Amygdala (tissue), 56 donors: ENCODE measurements at places on chromosomes 16 and 17.
A peak's percentile ranks its signal among the peaks of the same experiment; 100 is the strongest.

GRCh38 chr16:56297684-56298083, 106.4 kb downstream of the GNAO1 start:
- DNase-seq, result peak; percentile 40

- DNase-seq, result no peak
Observed at GRCh38 chr16:89168381-89169189, 3.0 kb upstream of the CDH15 start.

DNA sequence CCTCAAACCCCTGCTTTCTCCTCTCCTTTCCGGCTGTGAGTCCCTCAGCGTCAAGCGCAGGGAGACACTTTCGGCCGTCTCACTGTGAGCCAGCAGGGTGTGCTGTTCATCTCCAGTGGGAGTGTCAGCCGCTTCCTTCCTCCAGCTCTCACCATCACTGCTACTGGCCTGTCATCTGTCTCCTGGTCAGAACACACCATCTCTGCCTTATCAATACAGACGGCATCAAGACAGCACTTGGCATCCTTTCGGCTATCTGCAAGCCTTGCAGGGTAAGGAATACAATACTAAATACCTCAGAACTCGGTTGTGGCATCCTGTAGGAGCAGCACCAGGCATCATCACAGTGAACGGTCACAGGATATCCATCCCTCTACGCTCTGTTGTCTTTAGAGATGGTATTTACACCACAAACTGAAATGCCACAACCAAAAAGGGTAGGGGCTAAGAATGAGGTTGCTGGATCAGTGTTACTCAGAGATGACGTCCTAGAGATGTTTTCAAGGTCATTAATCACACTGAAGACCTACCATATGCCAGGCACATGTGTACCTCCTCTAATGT, 20.7 kb upstream of the CMTM4 start:
- DNase-seq, result peak; percentile 34

DNA sequence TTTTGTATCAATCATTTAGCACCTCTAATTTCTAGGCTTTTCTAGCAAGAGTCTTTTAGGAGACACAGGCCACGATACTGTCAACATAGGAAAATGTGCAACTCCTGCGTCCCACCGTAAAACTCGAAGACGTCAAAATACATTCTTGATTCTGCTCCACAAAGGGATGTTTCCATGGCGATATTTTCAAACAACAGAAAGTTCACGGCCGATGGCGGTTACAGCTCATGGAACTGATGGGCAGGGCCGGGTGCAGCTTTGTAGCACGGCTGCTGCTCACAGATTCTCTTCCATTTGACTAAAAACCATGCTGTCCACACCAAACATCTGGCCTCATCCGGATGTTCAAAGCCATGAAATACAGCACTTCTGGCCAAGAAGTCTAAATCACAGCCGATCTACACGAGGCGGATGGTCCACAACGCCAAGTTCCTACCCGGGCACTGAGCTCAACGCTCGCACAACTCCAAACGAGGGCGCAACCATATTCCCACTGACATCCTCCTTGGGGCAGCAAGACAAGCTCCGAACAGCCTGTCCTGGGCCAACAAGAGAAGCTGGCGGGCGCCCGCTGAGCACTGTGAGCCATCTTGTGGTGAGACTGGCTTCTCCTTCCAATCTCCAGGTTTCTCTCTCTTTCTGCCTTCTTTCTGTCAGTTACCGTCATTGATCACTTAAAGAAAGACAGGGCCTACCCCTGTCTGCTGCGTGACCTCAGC, 79.8 kb downstream of the ZNF778 start:
- DNase-seq, result no peak

DNA sequence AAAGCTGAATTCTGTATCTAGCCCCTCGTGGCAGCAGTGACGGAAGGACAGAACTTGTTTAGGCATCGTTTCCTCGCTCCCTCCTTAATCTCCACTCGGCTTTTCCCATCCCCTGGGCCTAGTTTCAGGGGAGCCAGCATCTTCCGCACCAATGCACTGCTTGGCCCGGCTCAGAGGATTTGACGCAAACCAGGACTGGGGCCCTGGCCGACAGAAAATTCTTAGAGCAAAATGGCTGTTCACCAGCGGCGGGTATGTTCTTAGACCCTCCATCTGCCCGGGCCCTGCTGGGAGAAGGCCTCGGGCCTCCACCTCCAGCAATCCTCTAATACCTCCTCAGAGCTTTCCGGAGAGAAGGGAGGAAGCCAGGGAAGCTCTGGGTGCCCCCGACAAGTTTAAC, 54.6 kb downstream of the TBC1D16 start:
- no peak for DNase-seq

DNA sequence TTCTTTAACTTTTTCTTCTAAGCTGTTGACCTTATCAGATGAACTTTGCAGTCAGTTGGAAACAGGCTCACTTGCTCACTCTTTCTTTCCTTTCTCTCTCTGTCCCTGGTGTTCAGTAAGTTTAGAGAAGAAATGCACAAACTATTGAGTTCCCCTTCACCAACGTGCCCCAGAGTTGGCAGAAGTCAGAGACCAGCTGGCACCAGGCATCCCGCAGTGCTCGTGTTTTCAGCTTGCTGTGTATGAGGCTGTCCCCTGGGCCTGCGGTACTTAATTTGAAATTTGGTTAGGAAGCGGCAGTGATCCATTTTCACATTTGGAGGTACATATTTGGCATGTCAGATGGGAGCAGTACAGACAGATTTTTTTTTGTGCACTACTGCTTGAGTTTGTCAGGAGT, 258.6 kb downstream of the SNX29 start:
- DNase-seq, result no peak

DNA sequence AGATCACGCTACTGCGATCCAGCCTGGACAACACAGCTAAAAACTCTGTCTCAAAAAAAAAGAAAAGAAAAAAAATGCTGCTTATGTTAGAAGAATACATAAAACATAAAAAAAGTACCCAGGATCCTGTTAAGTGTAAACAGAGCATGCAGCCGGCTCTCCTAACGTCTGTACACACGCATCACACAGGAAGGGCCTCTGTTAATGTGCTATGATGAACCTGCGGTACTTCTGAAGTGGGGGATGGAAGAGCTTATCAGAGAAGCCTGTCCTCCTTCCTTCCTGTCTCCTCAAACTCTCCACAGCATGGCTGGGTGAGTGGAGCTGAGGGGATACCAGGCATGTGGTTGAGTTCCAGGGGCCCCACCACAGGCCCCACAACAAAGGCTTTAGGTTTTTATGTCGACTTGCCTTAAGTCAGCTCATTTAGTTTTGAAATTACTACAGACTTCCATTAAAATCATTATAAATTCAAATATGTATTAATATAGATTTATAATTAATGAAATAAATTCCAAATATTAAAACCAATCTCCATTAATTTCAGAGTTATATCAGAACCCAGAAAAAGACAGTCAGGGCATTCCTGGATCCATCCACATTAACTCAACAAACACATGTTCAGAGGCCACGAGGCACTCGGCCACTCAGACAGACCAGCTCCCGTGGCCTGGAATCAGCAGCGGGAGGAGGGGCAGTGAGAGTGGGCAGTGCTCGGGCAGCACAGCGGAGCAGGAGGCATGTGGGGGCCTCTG, 11.7 kb downstream of the CCDC57 start:
- DNase-seq, result no peak

DNA sequence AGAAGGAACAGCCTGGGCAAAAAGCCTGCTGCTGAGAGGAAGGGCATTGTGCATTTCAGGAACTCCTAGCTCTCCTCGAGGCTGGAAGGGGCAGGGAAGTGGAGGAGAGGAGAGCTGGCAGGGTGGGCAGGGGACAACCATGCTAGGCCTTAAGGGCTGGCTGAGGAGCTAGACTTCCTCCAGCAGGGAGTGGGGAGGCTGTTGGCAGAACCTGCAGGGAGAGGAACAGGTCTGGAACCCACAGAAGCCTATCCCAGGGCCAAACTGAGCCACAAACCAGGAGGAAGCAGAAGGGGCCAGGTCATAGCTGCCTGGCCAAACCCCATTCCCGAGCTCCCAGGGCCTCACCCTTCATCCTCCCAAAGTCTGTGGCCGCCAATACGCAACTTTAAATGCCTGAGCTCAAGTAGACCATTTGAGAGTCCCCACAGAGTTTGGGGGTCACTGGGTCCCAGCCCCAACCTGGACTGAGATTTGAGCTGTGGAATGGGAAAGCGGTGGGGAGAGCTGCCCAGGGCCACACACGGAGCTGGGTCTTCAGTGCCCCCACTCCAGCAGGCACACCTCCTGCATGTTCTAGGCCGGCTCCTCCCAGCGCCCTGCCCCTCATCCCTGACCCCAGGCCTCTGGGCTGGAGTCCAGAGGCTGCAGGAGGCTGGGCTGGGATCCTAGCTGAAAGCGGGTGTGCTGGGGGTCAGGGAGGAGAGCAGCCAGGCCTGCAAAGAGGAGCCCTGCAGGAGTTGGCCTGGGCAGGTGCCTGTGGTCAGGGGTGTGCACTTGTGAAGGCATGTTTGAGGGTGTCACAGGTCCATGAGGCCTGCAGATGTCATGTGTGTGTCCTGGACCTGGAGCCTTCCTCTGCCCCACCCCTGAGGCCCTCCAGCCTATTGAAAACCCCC, 4.5 kb downstream of the CDH5 start:
- no peak for DNase-seq

- DNase-seq, result no peak
Observed at GRCh38 chr17:57985675-57985974, 2.4 kb downstream of the VEZF1 start.

DNA sequence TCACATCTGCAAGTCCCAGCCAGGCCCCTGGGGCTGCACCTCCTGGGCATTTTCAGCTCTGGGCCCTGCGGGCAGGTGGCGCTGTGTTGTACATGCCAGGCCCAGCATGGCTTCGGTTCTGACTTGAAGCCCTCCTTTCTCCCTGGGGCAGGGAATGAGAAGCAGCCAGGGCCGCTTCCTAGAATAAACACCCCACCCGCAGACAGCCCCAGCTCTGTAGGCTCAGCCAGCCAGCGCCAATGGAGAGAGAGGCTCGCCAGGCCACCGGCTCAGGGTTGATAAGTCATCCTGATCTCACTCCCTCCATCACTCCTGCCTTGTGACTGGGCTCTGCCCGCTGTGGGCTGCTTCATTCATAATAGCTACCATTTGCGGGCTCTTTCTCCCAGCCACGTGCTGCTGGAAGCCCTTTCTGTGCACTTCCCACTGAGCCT, 6.0 kb upstream of the GLIS2 start:
- no peak for DNase-seq

DNA sequence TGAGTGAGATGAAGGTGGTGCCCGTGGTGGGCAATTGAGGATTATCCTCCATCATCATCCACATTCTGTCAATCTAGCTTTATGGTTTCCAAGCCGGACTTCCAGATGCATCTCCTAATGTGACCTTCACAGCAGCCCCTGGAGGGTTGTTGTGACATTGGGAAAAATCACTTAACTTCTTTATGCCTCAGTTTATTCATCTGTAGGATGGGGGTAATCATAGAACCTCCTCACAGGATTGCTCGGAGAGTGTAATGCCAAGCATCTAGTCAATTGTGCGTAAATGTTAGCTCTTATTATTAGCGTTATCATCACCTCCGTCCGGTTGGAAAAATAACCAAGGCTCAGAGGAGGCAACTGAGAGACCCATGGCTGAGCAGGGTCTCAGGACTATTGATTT, 214.0 kb downstream of the CCDC182 start:
- DNase-seq, result no peak

- no peak for DNase-seq
Observed at GRCh38 chr17:40824015-40824832, 1.8 kb upstream of the KRT10 start.

DNA sequence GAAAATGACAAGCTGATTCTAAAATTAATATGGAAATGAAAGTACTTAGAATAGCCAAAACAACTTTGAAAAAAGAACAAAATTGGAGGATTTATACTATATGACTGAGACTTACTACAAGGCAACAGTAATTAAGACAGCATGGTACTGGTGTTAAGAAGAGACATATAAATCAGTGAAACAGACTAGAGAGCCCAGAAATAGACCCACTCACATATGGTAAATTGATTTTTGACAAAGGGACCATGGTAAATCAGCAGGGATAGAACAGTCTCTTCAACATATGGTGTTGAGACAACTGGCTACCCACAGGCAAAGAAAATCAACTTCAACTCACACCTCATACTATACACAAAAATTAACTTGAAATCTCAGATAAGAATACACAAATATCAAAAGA, 12.9 kb downstream of the CMC2 start:
- no peak for DNase-seq

- no peak for DNase-seq
Observed at GRCh38 chr16:56478281-56479049, 27.1 kb downstream of the OGFOD1 start.

DNA sequence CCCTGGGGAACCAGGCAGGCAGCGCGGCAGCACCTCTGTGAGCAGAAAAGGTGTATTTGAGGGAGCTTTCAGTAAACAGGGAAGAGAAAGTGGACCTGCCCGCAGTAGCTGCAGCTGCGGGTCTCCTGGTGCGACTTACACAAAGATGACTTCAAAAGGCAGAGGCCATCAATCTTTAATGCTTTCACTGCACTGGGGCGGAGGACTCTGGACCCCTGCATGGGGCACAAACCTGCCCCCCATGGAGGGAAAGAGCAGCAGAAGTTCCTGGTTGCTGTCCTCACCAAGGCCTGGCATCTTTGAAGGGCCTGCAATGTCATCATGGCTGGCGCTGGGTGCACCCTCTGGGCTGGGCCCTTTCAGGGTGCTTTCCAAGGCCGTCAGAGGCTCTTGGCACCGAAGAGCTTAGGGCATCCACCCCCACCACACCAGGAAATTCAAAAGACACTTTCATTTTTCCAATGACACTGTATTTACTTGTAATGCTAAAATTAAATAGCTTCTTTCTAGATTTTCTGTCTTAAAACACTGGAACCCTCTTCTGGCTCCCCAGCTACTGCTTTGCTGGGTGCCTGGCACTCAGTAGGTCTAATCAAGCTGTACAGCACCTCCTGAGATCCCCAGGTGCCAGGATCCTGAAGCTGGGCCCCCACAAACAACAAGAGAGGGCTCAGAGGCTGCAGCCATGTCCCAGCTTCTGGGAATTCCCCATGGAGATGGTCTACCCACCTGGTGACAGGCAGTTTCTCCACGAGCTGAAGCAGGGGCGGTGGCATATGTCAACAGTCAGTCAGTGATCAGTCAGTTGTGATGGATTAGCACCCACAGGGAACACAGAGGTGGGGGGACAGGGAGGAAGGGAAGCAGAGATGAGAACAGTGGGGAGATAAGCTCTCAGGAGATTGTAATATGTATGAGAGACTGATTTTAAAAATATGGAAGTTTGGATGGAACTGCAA, 2.1 kb upstream of the CACNG1 start:
- no peak for DNase-seq

DNA sequence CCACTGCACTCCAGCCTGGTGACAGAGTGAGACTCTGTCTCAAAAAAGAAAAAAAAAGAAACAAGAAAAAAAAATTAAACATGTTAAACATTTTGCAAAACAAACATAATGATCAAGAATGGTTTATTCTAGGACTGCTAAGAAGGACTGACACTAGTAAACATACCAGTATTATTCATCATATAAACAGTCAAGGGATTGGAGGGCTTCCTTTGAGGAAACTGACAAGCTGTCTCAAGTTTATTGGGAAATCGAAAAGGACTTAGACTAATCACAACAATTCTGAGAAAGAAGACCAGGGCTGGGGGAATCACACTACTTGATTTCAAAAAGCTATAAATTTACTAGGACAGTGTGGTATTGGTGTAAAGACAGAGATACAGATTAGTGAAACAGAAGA, 75.5 kb downstream of the MYH10 start:
- DNase-seq, result no peak

- no peak for DNase-seq
Observed at GRCh38 chr17:39194089-39194984, 3.1 kb downstream of the CACNB1 start.

GRCh38 chr16:11112723-11113348, 143.2 kb downstream of the SOCS1 start:
- no peak for DNase-seq
